ENCODE measurements at places on chromosomes 13 and 19. TPM values are rescaled to one million over a fixed set of nuclear protein-coding genes. Genes with fewer than 3 reads are reported as not detected.

- DNase-seq = no peak
Observed at GRCh38 chr19:18173054-18173571, 500 bp upstream of the IFI30 start.

DNA sequence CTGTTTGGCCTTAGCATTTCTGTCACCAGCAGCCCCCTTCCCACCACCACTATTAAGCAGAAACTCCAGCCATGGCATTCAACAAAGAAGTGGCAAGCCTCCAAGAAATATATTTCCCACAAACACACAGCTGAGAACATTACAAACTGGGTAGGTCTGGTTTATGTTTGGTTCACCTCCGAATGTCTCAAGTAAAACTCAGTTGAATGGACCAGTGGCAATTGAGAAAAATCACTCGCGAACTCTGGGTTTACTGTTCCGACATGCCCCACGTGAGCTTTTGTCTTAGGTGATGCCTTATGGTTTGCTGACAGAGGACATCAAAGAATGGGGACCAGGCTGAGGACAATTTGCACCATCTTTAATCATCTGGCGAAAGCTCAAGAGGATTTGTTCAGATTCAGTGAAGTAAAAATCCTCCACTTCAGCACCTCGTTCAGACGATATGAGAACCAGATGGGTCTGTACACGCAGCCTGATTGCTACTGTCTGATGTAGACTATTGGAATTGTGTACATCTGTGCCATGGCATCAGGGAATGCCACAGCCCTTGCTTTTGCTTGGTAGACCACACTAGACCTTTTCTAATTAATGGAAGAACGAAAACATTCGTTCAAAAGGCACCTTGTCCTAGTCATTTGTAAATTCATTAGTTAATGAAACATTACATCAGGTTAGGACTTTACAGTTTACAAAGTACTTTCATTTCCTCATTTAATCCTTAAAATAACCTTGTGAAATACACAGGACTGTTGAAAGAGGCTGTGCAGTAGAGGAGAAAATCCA, 59.4 kb downstream of the SLC10A2 start:
- DNase-seq = no peak

- no peak for DNase-seq
Observed at GRCh38 chr13:91368101-91368500, 20.6 kb downstream of the MIR17HG start.

KCNN4 gene
- total RNA-seq = 8.3 TPM

ZNF382 gene
- total RNA-seq = 3.9 TPM

Data from epithelial cell of proximal tubule (primary cell).